ENCODE measurements at places on chromosomes 7 and 10.

GRCh38 chr7:66542049-66542448 lies 86.6 kb upstream of the KCTD7 start:
- DNase-seq, result no peak

GRCh38 chr7:123712619-123713018 lies 36.2 kb downstream of the WASL start:
- DNase-seq, result no peak

DNA sequence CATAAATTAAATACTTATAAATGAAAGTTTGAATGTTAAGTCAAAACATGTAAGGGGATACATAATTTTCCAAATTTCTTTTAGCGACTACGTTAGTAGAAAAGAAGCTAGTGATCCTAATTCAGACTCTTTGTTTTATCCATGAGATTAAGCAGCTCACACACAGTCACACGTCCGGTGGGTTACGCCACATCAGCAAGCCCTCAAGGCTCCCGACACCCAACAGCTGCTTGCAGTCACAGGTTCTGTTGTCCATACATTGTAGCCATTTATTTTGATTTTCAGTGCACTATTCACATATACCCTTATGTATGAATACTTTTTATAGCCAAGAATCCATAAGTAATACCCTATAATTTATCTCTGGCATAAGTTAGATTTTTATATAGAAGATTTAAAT lies 39.5 kb downstream of the XRCC2 start:
- DNase-seq, result no peak

- no peak for DNase-seq
These were observed 6.5 kb downstream of the AKR1B1 start for GRCh38 chr7:134452419-134452838.

DNA sequence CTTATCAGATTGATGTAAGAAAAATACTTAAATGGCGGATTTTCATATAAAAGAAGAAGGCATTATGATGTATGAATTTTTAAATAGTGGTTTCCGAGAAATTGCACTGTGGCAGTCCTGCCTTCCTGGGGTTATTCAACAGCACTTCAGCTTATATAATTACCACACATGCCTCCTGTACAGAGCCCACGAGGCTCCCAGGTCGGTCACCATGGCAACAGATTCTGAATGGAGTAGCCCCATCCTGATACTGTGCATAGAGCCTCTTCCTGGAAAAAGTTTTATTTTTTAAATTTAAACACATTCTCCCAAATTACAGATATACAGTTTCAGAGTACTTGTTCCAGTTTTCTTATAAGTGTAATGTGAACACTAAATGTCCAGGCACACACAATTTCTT lies 15.9 kb upstream of the ASB4 start:
- DNase-seq, result no peak

Data from psoas muscle (tissue), 8 donors.